ENCODE measurements at places on chromosomes 3 and 15.

DNA sequence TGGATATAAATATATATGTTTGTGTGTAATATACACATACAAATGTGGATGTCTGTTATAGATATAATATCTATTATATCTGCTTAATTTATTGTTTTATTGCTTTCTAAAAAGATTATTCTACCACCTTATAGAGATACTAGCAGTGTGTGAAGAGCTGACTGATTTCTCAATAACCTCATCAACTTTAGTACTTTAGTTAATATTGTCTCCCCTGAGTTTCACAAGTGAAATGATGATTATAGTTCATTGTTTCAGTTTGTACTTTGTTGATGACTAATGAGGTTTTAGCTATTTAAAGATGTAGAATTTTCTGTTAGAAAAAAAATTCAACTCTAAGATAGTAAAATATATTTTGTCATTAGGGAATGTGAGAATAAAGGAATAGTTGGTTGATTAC is 11.4 kb downstream of the RSRC1 start:
- no peak for DNase-seq

DNA sequence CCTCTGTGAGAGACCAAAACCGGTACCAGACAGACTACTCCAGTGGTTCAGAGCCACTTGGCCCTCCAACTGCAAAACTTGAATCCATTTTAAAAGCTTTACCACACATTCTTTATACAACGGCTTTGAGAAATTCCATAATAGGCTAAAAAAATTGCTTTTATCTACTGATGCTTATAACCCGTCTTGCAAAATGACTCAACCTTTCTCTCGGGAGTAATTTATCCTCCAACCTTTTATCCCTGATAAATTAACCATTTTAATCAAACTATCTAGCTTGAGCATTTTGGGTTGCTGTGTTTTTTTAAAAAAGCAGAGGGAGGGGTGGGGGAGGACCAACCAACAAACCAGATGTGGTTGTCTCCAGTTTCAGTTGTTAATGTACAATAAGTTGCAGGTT is 275.7 kb upstream of the LRTM1 start:
- DNase-seq = no peak

- no peak for DNase-seq
Measured at GRCh38 chr15:65827065-65827464, 35.0 kb upstream of the DENND4A start.

GRCh38 chr3:100702082-100702979 is 7.0 kb upstream of the TFG start:
- DNase-seq = no peak

- no peak for DNase-seq
Measured at GRCh38 chr3:194083637-194084224, 52.2 kb upstream of the HES1 start.

- no peak for DNase-seq
Measured at GRCh38 chr3:111582120-111582474, 13.0 kb downstream of the ZBED2 start.

DNA sequence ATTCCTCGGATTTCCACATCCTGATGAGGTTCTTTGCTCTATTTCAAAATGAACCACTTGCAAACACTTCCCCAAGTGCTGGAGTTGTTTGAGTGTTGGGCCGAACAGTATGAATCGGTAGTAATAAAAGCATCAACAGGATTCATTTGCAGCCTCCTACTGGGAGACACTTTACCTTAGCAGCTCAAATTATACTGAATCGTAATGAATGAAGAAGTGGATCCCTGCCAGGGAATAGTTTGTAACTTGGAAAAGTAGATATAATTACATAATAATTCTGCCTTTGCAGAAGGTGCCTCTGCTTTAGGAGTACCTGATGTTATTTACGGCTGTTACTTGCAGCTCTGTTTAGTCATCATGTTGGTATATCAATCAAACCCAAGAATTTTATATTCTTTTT is 669.1 kb downstream of the CADM2 start:
- no peak for DNase-seq

DNA sequence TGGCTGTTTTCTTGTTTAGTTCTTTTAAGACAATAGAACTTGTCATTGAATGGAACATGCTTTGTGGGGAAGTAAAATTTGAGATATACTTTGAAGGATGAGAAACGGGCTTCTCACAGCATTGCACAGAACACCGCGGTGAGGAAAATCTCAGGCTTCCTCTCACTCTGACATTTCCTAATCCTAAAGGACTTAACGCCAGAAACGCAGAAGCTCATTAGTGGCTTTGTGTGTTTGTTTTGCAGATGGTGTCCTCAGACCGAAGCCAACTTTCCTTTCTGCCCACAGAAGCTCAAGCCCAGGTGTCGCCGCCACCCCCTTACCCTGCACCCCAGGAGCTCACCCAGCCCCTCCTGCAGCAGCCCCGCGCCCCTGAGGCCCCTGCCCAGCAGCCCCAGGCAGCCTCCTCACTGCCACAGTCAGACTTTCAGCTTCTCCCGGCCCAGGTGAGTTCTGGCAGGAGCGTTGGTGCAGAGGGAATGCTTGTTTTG is 78.9 kb upstream of the BLM start:
- DNase-seq = no peak
